Globus pallidus (tissue), 1 donor: ENCODE measurements at places on chromosomes 12 and 14.

DNA sequence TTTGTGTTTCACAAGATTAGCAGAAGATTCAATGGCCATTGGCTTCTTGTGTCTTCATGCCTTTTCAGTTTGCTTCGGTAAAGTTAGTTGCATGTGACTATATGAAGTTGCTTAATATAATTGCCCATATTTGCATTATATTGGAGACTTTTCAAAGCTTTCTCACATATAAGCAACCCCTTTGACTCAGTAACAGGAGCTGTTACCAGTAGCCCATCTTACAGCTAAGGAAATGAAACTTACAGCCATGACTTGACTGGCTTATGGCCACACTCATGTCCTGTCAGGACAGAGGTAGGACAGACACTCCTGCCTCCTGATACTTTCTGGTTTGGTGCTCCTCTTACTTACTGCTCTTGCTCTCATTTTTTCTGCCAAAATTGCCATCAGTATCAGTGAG lies 1082.1 kb downstream of the BCL11B start:
- no peak for DNase-seq

DNA sequence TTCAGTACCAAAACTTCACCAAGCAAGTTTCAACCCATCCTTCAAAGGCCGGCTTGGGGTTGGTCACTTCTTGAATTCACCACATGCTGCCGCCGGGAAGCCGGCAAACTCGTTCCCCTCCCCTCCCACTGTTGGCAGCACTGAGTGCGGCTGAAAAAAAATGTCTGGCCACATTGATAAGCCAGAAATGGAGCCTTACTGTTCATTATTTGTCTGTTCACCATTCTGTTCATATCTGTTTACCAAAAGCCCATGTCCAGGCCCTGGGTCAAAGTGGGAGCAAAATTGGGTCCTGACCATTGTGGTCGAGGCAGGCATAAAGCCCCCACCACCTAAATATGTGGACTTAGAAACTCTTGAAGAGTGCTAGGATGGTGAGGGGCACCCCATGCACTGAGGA lies 7.3 kb upstream of the HSP90AA1 start:
- DNase-seq = no peak

DNA sequence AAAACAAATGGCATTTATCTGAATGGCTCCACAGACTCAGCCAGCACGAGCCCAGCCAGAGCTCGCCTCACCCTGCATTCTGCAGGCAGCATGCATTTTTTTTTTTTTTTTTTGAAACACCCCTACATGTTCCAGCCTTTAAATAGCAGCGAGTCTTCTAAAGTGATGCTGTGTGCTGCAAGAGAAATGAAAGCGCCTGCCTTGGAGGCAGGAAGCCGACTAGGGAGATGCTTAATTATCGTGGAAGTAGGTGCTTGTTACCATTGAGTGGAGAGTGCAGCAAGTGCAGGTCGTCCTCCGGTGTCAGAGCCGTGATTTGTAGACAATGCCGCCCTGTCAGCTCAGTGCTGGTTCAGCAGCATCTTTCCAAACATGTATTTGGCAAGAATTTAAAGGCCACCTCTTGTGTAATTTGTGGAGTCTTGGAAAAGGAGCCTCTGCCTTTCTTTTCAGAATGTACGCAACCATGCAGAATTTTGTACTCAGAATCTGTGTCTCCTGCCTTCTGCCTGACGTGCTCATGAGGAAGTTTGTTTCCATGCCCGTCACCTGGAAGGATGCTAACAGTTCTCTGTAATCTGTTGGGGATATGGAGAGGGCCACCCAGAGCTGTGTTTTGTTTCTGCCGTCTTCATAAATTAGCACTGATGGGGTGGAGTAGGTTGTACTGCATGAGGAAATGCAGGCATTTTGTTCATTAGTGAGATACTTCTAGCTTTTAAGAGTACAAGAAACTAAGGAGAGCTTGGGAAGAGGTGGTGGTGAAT lies 345.9 kb upstream of the RGS6 start:
- peak; percentile 61 for DNase-seq

DNA sequence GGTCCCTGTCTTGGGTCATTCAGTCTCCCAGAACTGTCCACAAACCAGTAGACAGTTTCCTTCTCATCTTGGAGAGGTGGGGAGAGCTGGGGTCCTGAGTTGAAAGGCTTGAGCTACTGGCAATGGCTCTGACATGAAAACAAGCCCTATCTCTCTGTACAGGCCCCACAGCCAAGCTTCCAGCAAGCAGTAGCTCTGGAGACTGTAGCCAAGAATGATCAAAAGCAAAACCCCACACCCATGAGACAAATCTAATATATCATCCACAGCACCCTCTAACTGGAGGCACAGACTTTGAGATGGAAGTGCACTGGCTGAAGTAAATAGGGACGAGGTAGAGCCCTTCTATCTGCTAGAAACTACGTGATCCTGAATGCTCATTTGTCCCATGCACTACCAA lies 40.9 kb downstream of the RERG start:
- no peak for DNase-seq

DNA sequence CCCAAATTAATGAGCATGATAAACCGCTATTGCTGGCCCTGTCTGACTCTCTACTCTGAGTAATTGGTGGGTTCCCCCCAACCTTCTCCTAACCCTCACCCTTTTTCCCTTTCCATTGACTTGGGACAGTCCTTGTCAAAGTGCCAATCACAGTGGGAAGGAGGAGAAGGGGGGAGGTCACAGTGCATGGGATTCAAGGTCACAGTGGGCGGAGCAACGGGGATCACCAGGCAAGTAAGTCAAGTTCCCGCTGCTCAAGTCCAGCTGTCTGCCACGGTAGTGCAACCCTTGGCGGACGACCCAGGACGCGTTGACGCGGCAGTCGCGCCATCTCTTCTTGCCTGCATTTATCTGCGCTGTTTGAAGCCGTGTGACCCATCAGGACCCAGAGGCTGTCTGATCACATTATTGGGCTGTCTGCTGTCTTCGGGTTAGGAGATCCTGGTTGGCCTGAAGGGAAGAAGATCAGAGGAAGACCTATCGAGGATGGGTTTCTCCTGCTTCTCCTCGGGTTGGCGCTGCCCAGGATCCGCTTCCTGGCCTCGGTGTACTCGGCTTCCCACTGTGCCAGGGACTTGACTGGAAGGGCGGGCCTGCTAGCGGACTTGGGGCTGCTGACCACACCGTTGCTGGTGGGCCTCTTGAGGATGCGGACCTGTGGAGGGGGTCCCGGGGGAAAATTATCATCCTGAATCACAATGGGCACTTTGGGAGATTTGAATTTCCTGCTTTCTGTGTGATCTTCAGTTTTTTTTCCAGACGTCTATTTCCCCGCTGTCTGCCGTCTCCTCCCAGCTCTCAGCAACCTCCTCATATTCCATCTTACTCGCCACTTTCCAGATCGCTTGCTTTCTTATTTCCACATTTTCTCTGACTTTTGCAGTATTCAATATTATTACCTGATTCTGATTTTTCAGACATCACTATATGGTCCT lies 3.1 kb upstream of the MDM2 start:
- no peak for DNase-seq

DNA sequence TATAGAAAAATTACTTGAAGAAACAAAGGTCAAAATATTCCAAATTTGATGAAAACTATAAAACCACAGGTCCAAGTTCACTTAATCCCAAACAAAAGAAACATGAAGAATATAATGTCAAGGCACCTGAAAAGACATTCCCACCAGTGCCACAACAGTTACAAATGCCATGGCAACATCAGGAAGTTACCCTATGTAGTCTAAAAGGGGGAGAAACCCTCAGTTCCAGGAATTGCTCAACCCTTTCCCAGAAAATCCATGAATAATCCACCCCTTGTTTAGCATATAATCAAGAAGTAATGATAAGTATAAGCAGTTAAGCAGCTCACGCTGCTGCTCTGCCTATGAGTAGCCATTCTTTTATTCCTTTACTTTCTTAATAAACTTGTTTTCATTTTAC lies 3.8 kb upstream of the ACTR10 start:
- DNase-seq = no peak

GRCh38 chr14:104290756-104291122 lies 152.4 kb downstream of the KIF26A start:
- DNase-seq = no peak

GRCh38 chr12:104399740-104400612 lies 56.8 kb upstream of the CHST11 start:
- DNase-seq = no peak

GRCh38 chr12:116318576-116319232 lies 41.2 kb upstream of the MED13L start:
- no peak for DNase-seq

DNA sequence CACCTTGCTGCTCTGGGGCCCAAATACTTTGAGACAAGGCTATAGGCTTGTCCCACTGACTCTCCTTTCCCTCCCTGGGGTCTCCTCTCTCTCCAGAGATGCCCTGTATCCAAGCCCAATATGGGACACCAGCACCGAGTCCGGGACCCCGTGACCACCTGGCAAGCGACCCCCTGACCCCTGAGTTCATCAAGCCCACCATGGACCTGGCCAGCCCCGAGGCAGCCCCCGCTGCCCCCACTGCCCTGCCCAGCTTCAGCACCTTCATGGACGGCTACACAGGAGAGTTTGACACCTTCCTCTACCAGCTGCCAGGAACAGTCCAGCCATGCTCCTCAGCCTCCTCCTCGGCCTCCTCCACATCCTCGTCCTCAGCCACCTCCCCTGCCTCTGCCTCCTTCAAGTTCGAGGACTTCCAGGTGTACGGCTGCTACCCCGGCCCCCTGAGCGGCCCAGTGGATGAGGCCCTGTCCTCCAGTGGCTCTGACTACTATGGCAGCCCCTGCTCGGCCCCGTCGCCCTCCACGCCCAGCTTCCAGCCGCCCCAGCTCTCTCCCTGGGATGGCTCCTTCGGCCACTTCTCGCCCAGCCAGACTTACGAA lies 3.1 kb downstream of the NR4A1 start:
- no peak for DNase-seq

- DNase-seq = no peak
These were observed 2.9 kb downstream of the MMP14 start for GRCh38 chr14:22839159-22839779.
